Epithelial cell of alveolus of lung (primary cell): ENCODE measurements at places on chromosomes 3 and 15. TPM values are rescaled to one million over a fixed set of nuclear protein-coding genes. Genes with fewer than 3 reads are reported as not detected.

Gene GXYLT2
- total RNA-seq = 29.0 and 33.0 TPM in 2 replicates

Gene STAB1
- total RNA-seq = 0.39 and 0.80 TPM in 2 replicates

Gene ISLR
- 64.9 and 90.8 TPM in 2 replicates for total RNA-seq

Gene FAM43A
- total RNA-seq = 15.5 and 27.0 TPM in 2 replicates

Gene DAZL
- not detected in 2 replicates for total RNA-seq

Gene ASB14
- not detected in 2 replicates for total RNA-seq

Gene PSTPIP1
- total RNA-seq = 1.4 and 1.8 TPM in 2 replicates

Gene ECT2
- total RNA-seq = 24.3 and 32.2 TPM in 2 replicates

Gene STX19
- not detected in 2 replicates for total RNA-seq

Gene HACD2
- total RNA-seq = 14.1 and 15.5 TPM in 2 replicates

Gene CHCHD4
- 13.4 and 17.7 TPM in 2 replicates for total RNA-seq

Gene UCN2
- total RNA-seq = 3.1 and 3.7 TPM in 2 replicates

Gene MCF2L2
- total RNA-seq = 0.52 and 1.4 TPM in 2 replicates

Gene GP5
- 0.24 TPM in 1 of 2 replicates, not detected in the other for total RNA-seq

Gene STT3B
- 96.8 and 125 TPM in 2 replicates for total RNA-seq

Gene KIF9
- 1.6 and 2.8 TPM in 2 replicates for total RNA-seq

Gene PAK6
- 0.13 TPM in 1 of 2 replicates, not detected in the other for total RNA-seq

Gene PLAAT1
- total RNA-seq = 1.2 TPM in 1 of 2 replicates, not detected in the other

Gene CHRNA5
- total RNA-seq = 1.0 and 1.3 TPM in 2 replicates

Gene CMTM8
- 2.2 and 3.3 TPM in 2 replicates for total RNA-seq

Gene FBXL22
- total RNA-seq = 0.32 TPM in 1 of 2 replicates, not detected in the other

Gene TMEM45A
- total RNA-seq = 23.9 and 53.7 TPM in 2 replicates

Gene PLSCR2
- total RNA-seq = 0.72 TPM in 1 of 2 replicates, not detected in the other

Gene SKOR1
- 0.13 and 1.5 TPM in 2 replicates for total RNA-seq

Gene FGF7
- 53.8 and 162 TPM in 2 replicates for total RNA-seq

Gene SNTN
- not detected in 2 replicates for total RNA-seq

Gene TM4SF4
- not detected in 2 replicates for total RNA-seq

Gene ZKSCAN7
- total RNA-seq = 5.0 and 7.1 TPM in 2 replicates

Gene CPEB1
- total RNA-seq = 2.5 and 8.6 TPM in 2 replicates

Gene LRRC31
- total RNA-seq = not detected in 2 replicates

Gene TMEM44
- 5.1 and 15.0 TPM in 2 replicates for total RNA-seq

Gene CLPX
- 18.5 and 49.7 TPM in 2 replicates for total RNA-seq

Gene NOX5
- 0.39 TPM in 1 of 2 replicates, not detected in the other for total RNA-seq

Gene MYH15
- 0.08 and 0.26 TPM in 2 replicates for total RNA-seq

Gene OIP5
- total RNA-seq = 1.7 and 8.9 TPM in 2 replicates

Gene GHSR
- not detected in 2 replicates for total RNA-seq

Gene TMEM266
- total RNA-seq = 0.39 TPM in 1 of 2 replicates, not detected in the other

Gene TMEM42
- total RNA-seq = 23.3 and 42.2 TPM in 2 replicates

Gene CTXN2
- total RNA-seq = not detected in 2 replicates

Gene CYP8B1
- total RNA-seq = not detected in 2 replicates

Gene C3orf20
- total RNA-seq = under 0.01 TPM in 1 of 2 replicates, not detected in the other

Gene SI
- not detected in 2 replicates for total RNA-seq

Gene KLHL40
- total RNA-seq = not detected in 2 replicates

Gene ROPN1
- total RNA-seq = not detected in 2 replicates

Gene RHCG
- under 0.01 TPM in 1 of 2 replicates, not detected in the other for total RNA-seq

Gene SLTM
- total RNA-seq = 25.2 and 46.1 TPM in 2 replicates

Gene PATL2
- total RNA-seq = not detected in 2 replicates

Gene RIOX2
- total RNA-seq = 26.9 and 46.5 TPM in 2 replicates

Gene ITGB5
- 137 and 281 TPM in 2 replicates for total RNA-seq

Gene ZNF619
- 2.2 and 14.3 TPM in 2 replicates for total RNA-seq

Gene AMIGO3
- total RNA-seq = 0.24 and 1.6 TPM in 2 replicates

Gene MKRN2OS
- not detected in 2 replicates for total RNA-seq

Gene FHIT
- total RNA-seq = 1.3 and 9.4 TPM in 2 replicates
